ENCODE measurements at places on chromosomes 4 and X.

- no peak for DNase-seq
Observed at GRCh38 chr4:113838460-113838859, 76.9 kb upstream of the CAMK2D start.

GRCh38 chrX:31251336-31251735 lies 179.5 kb upstream of the FTHL17 start:
- no peak for DNase-seq

DNA sequence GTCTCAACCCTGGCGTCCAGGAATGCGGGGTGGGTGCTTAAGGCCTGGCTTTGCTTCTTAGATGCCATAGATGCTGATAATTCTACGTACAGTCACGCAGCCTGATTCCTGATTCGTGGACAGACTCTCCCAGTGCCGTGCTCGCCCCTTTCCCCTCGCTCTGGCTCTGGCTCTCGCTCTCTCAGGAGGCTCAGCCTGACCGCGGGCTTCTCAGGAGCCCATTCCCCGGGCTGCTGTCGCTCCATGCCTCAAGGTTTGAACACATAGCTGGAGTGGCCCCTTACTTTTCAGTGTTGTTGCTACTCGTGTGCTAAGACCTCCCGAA lies 59.2 kb upstream of the ZC4H2 start:
- no peak for DNase-seq

GRCh38 chr4:41044165-41044564 lies 170.2 kb downstream of the APBB2 start:
- no peak for DNase-seq

GRCh38 chr4:110196206-110196870 lies 2.1 kb downstream of the ELOVL6 start:
- peak; percentile 80 for DNase-seq

GRCh38 chr4:3638080-3638795 lies 106.0 kb upstream of the LRPAP1 start:
- DNase-seq, result no peak

Measured in sciatic nerve (tissue), 2 donors.